ENCODE measurements at places on chromosomes 2 and 18.

DNA sequence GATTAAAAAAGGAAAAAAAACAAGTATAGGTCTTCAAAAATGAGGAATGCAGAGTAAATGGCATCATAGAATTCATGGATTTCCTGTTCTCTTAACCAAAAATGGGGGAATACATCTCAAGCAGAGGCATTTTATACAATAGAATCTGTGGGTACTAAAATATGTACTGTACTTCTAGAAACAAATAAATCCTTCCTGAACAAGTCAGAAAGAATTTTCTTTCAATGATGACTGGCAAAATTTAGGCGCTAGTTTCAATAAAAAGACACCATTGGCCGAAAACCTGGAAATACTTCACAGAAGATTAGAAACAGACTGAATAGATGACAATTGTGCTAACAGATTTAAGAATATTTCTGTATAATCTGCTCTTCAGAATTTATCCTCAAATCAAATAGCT is 15.1 kb downstream of the TRAK2 start:
- peak; percentile 36 for DNase-seq

DNA sequence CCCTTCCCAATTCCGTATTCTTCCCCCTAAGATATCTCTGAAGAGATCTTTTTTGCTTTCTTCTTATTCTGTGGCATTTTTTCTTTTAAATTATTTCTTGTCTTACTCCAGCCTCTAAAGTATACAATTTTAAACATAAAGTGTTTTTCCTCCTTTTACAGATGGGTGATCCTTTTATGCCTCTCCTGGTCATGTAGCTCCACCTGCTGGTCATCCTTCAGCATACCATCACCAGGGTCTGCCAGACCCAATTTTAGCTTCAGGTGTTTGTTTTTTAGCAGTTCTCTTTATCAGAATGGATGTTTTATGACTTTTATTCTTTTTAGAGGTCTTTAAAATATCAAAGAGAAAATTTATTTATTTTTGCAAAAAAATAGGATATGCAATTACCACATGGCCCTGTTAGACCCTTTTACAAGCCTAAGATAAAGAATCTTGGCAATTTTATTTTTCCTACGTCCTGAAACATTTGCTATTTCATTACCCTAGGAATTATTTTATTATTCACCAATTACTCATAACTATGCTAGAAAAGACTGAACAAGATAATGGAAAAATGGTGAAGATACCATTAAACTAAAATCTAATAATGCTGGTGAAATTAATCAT is 55.5 kb downstream of the PIGN start:
- DNase-seq, result peak; percentile 55

GRCh38 chr2:118842661-118843482 is 4.6 kb downstream of the EN1 start:
- DNase-seq, result no peak

DNA sequence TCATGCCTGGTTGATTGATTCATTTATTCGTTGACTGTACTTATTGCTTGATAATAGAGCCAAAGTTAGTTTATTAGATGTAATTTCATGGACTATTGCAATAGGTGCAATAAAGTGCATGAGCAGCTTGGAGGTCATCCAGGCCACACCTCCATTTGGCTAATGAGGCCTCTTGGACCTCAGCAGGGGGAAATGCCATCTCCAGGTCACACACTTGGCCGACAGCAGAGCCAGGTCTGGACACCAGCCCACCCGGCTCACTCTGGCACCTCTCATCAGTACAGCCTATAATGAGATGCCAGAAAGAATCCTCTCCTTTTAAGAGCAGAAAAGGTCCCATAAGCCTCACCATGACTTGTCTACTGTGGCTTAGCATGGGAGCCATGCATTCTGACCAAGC is 71.2 kb upstream of the AFF3 start:
- no peak for DNase-seq

GRCh38 chr2:233352141-233352842 is 2.0 kb upstream of the DGKD start:
- no peak for DNase-seq

DNA sequence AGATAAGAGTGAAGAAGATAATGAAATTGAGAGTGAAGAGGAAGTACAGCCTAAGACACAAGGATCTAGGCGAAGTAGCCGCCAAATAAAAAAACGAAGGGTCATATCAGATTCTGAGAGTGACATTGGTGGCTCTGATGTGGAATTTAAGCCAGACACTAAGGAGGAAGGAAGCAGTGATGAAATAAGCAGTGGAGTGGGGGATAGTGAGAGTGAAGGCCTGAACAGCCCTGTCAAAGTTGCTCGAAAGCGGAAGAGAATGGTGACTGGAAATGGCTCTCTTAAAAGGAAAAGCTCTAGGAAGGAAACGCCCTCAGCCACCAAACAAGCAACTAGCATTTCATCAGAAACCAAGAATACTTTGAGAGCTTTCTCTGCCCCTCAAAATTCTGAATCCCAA is 15.7 kb downstream of the MSH6 start:
- DNase-seq, result no peak

DNA sequence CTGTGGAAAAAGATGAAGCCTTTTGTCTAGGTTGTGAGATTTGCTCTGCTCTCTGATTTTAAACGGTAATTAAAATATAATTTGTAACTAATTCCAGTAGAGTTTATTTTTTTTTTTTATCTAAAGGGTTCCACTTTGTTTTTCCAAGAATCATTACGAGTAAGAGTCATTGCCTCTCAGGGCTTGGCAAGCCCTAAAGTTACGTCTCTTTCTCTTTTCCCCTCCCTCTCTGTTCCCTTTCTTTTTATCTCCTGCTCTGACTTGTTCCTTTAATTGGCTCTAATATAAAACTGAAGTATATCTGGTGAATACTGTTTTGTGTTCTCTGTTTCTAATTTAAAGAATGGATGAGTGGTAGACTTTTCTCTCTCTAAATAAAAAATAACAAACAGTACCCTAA is 75.8 kb downstream of the CALCRL start:
- DNase-seq, result peak; percentile 55

DNA sequence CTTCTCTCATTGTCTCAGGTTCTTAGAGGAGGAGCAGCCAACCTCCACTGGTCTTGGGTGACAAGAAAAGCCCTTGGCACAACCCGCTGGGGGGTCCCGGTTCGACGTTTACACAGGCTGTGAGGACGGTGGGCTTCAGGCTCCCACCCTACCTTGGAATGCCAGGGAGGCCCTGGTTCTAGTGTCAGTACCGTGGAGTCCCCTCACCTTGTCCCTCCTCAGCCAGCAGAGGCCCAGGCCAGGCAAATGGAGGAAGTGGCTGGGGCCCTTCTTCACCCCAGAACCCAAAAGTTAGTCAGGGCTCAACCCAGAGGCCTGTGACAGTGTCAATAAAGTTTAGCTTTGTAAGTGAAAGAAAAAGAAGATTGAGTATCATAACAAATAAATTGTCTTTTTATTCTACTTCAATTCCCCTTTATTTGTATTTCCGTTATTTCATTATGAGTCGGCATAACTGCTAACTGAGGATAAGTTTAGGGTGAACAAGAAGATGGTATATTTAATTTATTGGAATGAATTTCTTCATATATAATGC is 62.6 kb upstream of the ZSWIM2 start:
- DNase-seq, result no peak

- peak; percentile 19 for DNase-seq
Observed at GRCh38 chr2:236240228-236240990, 23.8 kb downstream of the ASB18 start.

- DNase-seq, result peak; percentile 40
Observed at GRCh38 chr2:147659051-147659450, 185.8 kb upstream of the ACVR2A start.

DNA sequence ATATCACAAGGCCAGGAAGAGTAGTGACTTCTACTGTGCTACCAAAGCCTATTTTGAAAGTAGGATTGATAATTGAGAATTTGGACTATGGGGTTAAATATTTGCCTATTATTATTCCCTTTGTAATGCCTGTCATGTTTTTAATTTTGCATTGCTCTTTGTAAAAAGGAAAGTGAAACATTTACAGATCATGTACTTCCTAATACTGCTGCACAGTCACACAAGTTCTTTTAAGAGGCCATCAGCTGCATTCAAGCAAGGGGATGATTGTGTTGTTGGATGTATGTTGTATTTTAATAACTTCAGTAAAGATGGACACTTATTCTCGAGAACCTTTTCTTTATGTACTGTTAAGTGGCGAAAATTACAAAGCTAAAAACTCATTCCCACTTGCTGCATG is 70.1 kb downstream of the PLEKHA3 start:
- DNase-seq, result no peak

DNA sequence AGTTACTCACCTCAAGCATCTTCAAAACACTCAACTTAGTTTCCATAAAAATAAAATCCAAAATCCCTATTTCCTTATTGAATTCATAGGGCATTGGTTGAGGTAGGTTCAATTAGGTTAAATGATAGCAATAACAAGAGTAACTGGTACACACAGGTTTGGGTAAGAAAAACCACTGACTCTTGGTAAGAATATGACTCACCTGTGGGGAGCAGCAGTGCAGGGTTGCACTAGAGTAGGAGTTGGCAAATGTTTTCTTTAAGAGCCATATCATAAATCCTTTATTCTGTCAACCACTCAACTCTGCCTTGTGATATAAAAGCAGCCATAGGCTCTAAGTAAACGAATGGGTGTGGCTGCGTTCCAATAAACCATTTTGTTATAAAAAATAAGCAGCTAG is 71.4 kb upstream of the CDH20 start:
- DNase-seq, result no peak

- DNase-seq, result peak; percentile 94
Observed at GRCh38 chr2:189440947-189441708, at the start of gene WDR75. Gene WDR75 (plus strand): TSS chr2:189441474. CDS start chr2:189441493, 19 bp downstream.

DNA sequence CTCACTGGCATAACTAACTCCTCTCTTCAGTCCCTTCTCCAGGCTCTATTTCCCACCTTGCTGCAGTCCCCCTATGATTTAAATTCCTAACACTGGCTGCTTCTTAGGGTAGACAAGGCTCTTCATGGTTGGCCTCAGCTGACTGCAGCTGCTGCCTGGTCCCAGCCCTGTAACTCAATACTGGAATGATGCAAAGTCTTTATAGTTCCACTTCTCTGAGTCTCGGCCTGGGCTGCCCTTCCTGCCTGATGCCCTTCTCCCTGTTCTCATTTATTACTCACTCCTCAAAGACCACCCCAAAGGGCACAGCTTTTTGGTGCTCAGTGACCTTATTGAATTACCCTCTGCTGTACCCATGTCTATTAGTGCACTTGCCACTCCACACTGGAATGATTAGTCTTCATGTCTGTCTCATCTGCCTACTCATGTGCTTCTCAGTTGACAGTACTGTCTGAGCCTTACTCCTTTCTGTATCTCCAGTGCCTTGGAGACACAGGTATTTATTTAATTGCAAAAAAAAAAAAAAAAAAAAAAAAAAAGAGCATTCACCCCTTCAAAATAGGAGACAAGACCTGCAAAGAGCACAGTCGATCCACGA is 199.4 kb upstream of the REV1 start:
- no peak for DNase-seq

DNA sequence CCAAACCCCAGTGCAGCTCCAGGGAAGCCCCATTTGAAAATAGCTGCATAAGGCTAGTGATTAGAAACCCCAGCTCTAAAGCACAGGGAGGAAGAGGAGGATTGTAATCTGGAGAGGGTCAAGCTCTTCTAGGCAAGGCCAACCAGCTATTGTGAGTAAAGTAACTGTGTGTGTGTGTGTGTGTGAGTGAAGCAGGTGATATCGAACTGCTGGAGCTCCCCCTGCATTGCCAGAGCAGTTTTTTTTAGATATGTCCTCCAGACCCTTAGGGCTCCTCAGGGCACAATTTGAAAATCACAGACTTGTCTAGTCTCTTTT is 177.4 kb upstream of the NABP1 start:
- DNase-seq, result no peak

GRCh38 chr18:79792096-79792987 is 5.4 kb upstream of the KCNG2 start:
- DNase-seq, result no peak

DNA sequence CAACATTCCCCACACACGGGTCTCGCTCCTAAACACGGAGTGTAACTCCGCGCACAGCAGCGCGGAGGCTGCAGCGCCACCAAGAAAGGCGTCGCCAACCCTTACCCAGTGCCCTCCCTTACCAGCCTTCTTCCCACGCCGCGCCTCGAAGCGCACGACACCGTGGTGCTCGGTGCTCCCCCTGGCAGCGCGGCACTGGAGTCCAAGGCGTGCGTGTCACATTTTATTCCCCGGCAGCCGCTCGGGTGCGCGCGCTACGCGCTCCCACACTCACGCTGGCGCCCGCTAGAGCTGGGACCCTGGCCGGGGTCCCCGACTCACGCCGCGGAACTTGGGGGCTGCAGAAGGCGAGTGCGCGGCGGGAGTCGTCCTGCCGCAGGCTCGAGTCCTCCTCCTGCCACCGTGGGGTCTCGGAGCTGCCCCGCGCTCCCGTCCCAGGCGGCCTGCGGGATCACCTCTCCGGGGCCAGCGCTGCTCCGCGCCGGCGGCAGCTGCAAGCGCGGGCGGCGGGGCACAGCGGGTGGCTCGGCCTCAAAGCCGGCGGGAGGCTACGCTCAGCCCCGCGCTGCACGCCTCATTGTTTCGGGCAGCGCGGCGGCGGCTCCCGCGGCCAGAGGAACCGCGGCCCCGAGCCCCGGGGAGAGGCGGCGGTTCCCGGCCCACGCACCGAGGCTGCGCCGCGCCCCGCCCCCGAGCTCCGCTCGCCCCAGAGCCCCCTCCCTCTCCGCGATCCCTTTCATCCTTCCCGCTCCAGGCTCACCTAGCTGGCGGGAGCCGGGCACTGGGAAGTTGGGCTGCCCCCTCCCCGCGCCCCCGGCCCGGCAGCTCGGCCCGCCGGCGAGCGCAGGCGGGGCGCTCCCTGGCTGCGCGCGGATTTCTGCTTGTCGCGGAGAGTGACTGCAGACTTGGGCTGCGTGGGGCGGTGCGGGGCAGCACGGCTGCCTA is at the start of gene ST6GAL2:
Gene ST6GAL2 (minus strand): TSS at position 197 of the 945 bp plus-strand sequence. CDS start 42,190 bp downstream, outside the sequence.
- DNase-seq, result no peak

DNA sequence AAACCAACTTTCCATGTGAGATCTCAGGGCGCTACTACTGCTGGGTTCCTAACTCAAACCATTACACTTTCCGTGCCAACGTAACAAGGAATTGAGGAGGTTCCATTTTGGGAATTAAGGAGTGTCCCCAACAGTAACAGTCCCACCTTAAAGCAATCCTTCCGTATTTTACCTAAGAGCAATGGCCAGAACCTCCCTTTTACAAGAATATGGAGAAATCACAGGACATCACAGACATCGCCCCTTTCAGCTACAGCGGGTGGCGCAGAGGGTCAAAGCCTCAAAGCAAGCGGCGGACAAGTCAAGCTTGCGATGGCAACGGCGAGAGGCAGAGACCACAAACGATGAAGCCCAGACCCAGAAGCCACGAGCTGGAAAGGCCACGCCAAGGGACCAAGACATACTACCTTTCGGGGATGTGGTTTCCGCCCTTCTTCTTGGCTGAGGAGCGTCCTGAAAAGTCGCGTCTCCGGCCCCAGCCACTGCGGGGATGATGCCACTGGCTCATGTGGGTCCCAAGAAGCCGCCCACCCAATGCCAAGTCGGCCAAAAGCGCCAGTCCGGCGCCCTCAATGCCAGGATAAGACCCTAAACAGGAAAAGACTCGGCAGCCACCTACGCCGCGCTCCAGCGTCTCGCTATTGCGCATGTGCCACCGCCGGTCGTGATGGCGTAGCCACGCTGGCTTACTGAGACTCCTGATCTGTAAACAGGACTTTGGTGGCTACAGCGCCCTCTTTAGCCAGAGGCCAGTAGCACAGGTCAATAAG is at the start of gene DUSP11:
Gene DUSP11 (minus strand): TSS at position 637 of the 770 bp plus-strand sequence. CDS start 129 bp downstream, at position 508.
- DNase-seq, result peak; percentile 88

Measured in fibroblast of gingiva (primary cell).